Brain (organoid and tissue), 16 donors: ENCODE measurements at places on chromosomes 4 and X.

- DNase-seq: no peak
Observed at GRCh38 chrX:46803140-46803539, 33.7 kb upstream of the RP2 start.

- no peak for DNase-seq
Observed at GRCh38 chr4:149823769-149824221, 8.2 kb upstream of the IQCM start.

DNA sequence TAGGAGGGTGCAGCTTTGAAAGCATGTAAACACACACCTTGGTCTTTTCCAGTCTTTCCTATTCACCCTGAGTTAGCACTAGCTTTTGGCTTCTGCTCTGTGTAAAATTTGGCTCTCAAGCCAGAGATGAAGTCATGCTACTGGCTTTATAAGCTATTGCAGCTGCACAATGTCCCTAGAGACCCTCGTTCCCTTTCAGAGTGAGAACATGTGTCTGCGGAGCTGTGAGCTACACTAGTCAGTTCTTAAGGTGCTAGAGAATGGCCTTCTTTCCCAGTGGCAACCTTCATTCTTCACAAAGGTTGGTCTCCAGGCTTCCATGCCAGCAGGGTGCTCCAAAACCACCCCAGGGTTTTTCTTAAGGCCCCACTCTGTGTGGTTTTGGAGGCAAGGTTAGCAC, 199.1 kb downstream of the SPATA18 start:
- peak; percentile 82 for DNase-seq

DNA sequence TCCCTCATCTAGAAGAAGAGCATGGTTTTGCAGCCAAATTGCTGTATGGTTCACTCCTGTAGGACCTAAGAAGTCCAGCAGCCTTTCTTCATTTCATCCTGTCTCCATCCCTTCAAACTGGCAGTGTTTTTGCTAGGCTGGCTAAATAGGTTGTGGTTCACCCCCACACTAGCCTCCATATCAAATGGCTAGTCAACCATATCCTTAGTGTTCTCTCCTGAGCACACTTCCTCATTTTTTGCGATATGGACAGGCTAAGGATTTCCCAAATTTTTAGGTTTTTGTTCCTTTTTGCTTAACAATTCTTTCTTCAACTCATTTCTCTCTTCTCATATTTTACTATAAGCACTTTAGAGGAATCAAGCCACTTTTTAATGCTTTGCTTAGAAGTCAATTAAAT, 98.8 kb upstream of the NOCT start:
- DNase-seq: no peak

GRCh38 chr4:76545226-76545884, 110.3 kb downstream of the SHROOM3 start:
- no peak for DNase-seq

DNA sequence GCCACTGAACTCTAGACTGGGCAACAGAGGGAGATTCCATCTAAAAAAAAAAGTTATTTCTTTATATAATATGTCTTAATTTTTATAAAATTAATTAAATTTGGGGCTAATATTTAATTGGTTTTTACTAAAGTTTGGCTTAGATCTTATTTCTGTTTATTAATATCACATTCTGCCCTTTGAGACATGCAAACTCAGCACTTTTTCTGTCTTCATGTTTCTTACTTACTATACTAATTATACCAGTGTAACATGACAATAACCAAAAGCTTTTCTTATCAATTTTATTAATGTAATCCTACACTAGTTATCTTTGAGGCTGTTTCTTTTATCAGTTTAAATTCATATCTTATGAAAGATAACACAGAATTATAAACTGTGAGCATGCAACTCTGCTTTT, 475.9 kb upstream of the GRID2 start:
- DNase-seq: no peak
